ENCODE measurements at places on chromosomes 7 and 10.

GRCh38 chr7:77702968-77703472, 6.8 kb downstream of the RSBN1L start:
- no peak for DNase-seq

GRCh38 chr7:7819442-7820247, 101.2 kb upstream of the RPA3 start:
- no peak for DNase-seq

- no peak for DNase-seq
Observed at GRCh38 chr7:132655131-132655727, 79.0 kb upstream of the PLXNA4 start.

GRCh38 chr10:14318007-14318406, 12.7 kb downstream of the FRMD4A start:
- no peak for DNase-seq

DNA sequence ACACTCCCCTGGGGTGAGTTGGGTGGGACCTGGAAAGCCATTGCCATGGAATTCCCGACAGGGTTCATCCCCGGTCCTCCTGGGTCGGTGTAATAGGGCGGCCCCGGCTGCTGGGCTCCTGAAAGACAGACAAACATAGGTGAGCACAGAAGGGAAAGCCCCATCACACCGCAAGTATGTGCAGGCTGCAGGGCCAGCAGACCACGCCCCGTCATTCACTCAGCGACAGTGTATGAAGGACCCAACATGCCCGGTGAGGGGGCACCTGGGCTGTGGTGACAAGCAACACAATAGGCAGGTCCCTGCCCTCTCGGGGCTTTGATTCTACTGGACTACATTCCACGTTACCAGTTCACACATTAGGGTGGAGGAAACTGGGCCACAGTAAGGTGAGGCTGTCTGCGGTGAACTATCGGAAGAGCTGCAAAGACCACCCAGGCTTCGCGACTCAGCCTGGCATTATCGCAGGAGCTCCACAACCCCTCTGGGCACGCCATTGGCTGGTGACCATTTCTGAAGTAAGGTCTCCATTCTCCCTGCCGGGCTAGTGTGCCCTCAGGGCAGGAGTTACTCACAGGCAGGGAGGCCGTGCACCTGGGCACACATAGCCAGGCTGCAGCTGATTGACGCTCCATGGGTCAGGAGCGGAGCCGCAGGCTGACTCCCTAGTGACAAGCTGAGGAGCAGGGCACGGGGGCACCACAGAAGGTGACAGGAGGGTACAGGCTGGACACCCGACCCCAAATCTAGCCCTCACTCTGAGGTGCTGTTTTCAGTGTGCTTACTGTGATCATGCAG, 99.2 kb downstream of the VOPP1 start:
- DNase-seq = no peak

GRCh38 chr10:36473122-36473521, 652.3 kb upstream of the ANKRD30A start:
- no peak for DNase-seq

DNA sequence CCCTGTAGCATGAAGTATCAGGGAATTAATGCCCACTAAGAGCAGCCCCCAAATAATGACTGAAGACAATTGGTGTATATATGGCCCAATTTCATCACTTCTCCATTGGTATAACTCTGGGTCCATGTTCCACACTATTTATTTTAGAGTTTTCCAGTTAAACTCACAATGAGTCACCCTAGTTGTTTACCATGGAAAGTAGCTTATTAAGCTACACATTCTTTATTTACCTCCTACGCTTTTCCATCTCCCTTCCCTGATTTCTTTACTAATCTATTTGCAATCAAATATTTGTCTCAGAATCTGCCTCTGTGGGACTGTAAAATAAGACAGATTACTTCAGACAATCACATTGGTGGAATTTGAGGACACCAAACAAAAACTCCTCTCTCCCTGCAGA, 655.6 kb downstream of the SORCS1 start:
- no peak for DNase-seq

GRCh38 chr7:329691-330281, 39.8 kb downstream of the FOXL3 start:
- DNase-seq = no peak

DNA sequence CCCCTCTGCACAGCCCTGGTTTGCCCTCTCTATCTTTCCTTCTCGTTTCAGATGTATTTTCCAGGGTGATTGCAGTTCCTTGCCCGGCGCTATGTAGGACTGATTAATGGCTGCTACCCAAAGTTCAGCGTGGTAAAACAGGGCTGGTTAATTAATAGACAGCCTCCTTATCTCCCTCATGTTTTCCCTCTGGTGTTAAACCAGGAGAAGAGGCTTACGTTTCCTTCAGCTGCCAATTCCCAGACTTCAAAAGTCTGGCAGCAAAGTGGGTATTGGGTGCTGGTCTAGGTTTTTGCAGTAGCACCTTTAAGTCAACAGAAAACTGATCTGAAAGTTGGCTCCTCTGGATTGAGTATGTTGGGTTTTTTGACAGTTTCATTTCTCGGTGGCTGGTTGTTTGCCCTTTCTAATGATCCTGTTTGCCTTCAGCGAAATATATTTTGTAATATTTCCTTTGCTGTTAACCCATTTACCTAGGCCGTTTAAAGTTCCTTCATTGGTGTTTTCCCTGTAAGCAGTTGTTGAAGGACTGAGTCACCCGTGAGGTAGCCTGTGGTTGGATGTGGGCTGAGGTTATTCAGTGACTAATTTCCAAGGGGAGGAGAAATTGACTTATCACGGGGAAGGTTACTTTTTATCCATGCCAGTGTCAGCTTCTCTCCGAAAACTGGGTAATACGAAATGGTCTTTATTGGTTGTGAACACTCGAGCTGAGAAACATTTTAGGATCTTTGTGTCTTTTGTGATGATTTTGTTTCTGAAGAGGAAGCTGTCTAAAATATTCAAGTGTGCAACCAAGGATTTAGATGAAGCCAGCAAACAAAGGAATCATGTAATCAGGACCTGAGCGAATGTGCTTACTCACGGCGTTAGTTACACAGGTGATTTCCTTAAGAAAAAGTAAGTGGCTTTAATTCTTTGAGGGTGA, 257.2 kb downstream of the KIAA1217 start:
- no peak for DNase-seq

Measured in stimulated activated CD8-positive, alpha-beta memory T cell treated with anti-CD3 and anti-CD28 coated beads, Interleukin-4, amount 100 ng/mL, for 1 hour (primary cell).